Foreskin melanocyte (primary cell): ENCODE measurements at places on chromosomes 5 and 9.

- peak; percentile 68 for DNase-seq
These were observed 2124.9 kb downstream of the MAT2B start for GRCh38 chr5:165630261-165630778.

GRCh38 chr5:178895615-178896571 lies at the start of gene ZFP2:
ZFP2 (plus strand) TSS chr5:178895913; CDS start chr5:178931314, 35,401 bp downstream.
- DNase-seq = peak; percentile 9

DNA sequence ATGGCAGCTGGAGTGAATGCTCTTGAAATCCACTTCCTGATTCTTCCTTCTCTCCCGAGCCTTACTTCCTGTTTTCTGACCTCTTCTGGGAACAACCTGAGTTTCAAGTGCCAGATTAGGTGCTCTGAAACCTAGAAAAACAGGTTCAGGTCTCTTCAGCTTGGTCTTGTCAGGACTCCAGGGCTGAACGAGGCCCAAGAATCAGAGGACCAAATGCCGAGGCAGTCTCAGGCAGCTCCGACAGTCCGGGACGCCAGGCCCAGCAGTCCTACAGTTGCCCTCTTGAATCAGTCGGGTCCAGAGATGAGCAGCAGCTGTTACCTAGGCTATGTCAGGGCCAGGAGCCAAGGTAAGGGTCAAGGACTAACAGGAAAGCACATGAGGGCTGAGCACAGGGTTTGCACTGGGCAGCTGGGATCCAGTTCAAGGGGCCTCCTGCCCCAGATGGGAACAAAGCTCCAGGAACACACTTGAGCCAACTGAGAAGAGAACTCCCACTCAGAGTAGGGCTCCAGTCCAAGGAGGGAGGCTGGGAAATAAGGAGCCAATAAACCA lies 38.3 kb upstream of the ADRA1B start:
- DNase-seq = no peak

DNA sequence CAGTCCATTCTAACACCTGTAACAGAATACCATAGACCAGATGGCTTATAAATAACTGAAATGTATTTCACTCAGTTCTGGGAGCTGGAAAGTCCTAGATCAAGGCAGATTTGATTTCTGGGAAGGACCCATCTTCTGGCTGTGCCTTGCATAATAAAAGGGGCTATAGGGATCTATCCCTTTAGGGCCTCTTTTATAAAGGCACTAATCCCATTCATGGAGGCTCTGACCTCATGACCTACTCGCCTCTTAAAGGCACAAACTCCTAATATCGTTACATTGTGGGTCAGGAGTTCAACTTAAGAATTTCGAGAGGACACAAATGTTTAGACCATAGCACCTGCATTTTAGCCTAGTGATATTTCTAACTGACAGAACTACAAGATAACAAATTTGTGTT lies 619.0 kb downstream of the CDH18 start:
- no peak for DNase-seq

- DNase-seq = no peak
These were observed 3.7 kb downstream of the PRDM6 start for GRCh38 chr5:123092696-123093095.

DNA sequence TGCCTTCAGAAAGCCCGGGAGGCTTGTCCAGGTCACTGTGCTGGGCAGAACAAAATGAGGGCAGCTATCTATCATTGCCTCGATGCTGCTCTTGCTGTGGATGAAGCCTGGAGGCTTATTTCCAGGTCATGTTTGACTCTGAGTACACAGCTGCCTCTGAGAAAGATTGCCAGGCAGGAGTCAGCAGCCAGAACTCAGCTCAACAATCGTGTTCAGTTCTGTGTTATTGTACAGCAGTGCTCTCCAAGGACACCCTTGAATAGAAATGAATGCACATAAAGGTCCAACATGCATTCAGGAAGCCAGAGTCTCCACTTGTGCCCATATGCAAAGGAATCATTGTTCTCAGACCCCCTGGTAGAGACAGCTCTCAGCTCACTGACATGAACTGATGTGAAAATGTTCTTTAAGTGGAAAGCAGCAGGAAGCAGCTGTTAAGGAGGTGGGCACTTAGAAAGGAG lies 61.7 kb upstream of the ZFR start:
- DNase-seq = peak; percentile 13

DNA sequence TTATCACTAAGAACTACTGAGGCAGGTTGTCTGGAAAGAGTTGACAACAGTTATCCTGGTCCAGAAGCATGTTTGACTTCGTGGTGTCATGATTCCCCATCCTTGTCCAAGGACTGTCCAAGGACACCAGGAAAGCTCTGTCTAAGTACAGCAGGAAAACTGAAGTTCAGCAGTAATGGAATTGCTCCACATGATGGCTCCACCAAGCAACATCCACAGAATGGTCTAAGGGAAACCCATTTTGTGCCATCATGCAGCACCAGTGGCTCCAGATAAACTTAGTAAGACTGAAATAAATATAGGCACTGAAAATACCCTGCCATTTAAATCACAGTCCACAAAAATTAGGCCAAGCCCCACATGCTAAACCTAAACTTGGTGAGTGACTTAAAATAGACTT lies 192.8 kb downstream of the CDH18 start:
- peak; percentile 12 for DNase-seq

DNA sequence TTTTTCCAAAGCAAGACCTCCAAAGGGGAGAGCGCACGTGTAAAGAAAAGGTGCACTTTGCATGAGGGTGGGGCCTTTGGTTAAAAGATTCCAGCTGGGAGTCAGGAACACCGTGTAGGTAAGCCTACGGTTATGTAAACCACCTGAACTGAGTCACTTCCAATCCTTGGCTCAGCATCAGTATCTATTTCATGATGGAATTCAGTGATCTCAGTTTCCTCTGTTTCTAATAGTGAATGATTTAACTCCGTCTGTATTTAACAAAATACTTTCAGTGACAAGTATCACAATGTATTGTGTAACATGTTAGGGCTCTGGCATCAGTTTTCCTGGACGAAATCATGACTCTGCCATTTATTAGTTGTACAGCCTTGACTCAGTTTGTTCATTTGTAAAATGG lies 1.3 kb upstream of the SVEP1 start:
- DNase-seq = no peak

- DNase-seq = no peak
These were observed 585.3 kb upstream of the CCNG1 start for GRCh38 chr5:162852134-162852533.

DNA sequence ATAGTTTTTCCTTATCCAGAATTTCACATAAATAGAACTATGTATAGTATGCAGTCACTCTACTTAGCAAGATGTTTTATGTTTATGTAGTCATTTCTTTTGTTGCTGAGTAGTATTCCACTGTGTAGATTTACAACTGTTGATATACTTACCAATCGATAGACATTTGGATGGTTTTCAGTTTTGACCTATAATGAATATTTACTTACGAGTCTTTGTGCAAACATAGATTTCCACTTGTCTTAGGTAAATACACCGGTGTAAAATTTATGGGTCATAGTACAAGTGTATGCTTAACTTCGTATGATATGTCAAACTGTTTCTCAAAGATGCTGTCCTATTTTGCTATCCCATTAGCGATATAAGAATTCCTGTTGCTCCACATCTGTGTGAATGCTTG lies 19.7 kb upstream of the OR2K2 start:
- DNase-seq = no peak

- no peak for DNase-seq
These were observed 136.3 kb downstream of the MED27 start for GRCh38 chr9:131943351-131943841.

- DNase-seq = no peak
These were observed 139.3 kb downstream of the MVB12B start for GRCh38 chr9:126465977-126466376.

GRCh38 chr9:4833781-4834560 lies 41.2 kb downstream of the RCL1 start:
- no peak for DNase-seq

DNA sequence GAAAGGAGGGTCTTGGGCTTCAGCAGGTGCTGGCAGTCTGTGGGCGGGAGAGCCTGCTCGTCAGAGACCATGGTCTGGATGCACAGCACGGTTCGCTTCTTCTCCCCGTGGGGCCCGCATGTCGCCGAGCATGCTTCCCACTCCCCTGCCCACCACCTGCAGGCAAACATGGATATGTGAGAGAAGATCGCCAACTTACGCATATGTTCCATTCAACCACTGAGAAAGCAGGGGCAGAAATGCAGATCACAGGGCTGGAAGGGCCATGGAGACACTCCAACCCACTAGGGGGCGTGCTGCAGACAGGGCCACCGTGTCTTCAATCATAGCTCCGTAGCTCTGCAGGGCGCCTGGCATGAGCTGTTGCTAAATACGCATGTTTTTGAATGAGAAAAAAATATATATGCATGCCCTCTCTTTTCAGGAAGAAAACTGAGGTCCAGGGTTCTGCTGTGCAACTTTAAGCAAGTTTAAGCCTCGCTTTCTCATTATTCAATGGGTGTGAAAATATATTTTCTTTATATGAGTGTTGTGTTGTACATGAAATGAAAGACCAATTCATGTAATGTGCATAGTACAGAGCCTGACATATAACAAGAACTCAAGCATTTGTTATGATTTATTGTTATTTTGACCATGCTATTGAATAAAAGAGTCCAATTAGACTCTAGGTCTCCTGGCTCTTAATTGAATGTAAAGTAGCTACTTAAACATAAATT lies 148.0 kb downstream of the TARS1 start:
- DNase-seq = no peak

- peak; percentile 26 for DNase-seq
These were observed 6.3 kb downstream of the IFNA21 start for GRCh38 chr9:21160178-21160577.

- DNase-seq = no peak
These were observed 424.3 kb upstream of the DMAC1 start for GRCh38 chr9:8223861-8224260.

DNA sequence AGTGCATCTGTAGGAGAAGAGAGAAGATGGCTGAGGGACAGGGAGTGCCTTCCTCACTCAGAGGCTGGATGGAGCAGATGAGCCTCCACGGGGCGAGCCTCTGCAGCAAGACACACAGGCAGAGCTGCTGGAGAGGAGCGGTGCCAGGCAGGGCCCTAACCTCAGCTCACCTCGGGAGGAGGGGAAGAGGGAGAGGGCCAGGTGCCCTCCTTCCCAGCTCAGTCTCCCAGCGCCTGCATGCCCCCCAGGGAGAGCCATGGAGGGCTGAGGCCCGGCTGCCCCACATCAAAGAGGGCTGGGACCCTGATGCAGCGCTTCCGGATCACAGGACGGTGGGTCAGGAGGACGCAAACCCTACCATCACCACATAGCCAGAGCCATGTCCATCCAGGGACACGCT lies 13.6 kb upstream of the SPATA31E1 start:
- no peak for DNase-seq

- DNase-seq = no peak
These were observed 368.5 kb downstream of the GABRG2 start for GRCh38 chr5:162436055-162436454.

- DNase-seq = no peak
These were observed 42.6 kb upstream of the GFPT2 start for GRCh38 chr5:180395540-180396274.
